AG09319 (cell line): ENCODE measurements at places on chromosomes 11 and 22.
A peak's percentile ranks its signal among the peaks of the same experiment; 100 is the strongest.

DNA sequence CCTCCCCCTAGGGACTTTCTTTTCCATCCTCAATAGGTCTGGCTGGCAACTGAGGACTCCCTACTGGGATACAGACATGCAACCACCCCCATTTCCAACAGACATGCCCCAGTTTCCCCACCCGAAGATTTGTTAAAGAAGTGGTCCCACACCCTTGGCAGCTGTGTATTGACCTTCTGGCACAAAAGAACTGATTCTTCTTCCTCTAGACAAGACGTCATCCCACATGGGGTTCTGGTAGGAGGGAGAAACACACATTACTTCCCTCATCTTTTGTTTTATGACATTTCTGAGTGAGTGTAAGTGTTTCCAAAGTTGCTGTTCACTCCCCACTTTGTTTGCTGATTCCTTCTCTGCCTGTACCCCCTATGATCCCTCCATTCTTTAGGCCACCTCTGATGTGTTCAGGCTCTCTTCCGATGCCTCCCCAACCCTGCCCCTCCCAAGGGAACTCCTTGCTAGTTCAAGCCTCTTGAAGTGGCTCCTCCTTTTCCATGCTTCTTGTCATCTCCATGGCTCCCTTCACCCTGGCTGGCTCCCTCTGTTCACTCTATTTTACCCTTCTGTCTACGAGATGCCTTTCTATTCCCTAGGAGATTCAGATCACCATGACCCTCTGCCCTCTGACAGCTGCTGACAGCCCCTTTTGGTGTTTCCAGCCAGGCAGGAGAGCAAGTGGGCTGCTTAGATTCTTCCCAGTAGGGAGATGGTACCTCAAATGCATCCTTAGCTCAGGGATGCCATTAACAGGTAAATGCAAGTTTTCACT, 4.3 kb downstream of the KIRREL3 start:
- DNase-seq, result no peak

GRCh38 chr22:21650823-21651520, 8.9 kb downstream of the SDF2L1 start:
- no peak for DNase-seq

GRCh38 chr22:38441620-38442287, 13.2 kb downstream of the KCNJ4 start:
- no peak for DNase-seq

DNA sequence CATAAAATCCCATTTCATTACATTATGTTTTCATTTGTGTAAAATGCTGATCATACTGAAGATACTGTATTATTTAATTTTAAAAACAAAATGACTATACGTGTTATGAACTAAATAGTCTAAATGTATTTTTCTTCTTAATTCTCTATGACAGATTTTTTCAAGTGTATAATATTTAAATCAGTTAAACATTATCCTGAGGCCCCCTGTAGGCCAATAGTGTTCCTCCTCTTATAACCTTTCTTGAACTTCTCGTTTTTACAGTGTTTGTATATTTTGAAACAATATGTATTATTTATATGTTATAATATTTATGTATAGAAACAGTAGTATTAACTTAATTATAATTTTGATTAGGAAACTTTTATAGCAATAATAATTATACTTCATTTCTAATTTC, 151.1 kb upstream of the CHORDC1 start:
- DNase-seq, result no peak

DNA sequence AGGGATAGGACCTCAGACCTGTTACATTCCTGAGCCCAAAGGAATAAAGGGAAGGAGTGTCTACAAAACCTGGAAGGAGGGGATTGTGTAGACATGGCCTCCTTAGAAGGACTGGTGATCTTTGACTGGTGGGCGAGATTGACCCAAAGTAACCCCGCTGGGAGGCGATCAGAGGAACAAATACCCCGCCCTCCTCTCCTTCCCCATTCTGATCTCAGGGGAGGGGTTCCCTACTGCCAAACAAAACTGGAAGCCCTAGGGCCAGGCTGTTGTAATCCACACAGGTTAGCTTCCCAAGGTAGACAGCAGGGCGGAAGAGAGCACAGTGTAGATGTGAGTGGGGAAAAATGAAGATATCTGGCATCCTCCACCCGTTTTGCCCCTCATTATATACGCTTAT, 24.7 kb downstream of the NCF4 start:
- DNase-seq, result no peak

DNA sequence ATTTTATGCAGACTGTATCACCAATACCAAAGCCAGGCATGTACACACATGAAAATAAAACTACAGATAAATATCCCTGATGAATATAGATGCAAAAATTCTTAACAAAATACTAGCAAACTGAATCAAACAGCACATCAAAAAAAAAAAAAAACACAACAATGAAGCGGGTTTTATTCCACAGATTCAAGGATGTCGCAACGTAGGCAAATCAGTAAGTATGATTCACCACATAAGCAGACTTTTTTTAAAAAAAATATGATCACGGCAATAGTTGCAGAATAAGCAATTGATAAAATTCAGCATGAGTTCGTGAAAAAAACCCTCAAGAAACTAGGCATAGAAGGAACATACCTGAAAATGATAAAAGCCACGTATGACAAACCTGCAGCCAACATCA, 21.3 kb downstream of the OR51F1 start:
- no peak for DNase-seq

DNA sequence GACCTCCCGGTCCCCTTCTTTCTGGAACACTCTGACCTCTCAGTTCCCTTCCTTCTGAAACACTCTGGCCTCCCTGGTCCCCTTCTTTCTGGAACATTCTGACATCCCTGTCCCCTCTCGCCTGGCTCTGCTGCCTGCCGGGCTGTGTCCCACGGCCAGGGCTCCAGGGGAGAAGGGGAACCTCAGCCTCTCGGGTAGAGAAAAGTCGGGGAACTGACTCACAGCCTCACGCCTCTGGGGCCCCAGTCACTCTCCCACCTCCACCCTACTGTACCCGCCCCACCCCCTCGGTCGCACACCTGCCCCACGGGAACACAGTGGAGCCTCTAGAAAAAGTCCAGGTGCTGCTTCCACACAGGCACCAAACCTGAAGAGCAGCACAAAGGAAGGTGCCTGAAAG, 93.3 kb downstream of the BRD1 start:
- no peak for DNase-seq

- DNase-seq, result no peak
Observed at GRCh38 chr22:32880893-32881596, 79.5 kb downstream of the TIMP3 start.

GRCh38 chr11:125250318-125251213, 86.0 kb downstream of the PKNOX2 start:
- DNase-seq, result no peak

GRCh38 chr22:41939981-41940831, 6.7 kb downstream of the CENPM start:
- DNase-seq, result no peak

- DNase-seq, result peak; percentile 30
Observed at GRCh38 chr11:57779276-57779675, 17.7 kb downstream of the CTNND1 start.

GRCh38 chr11:123671534-123671933, 17.1 kb upstream of the SCN3B start:
- no peak for DNase-seq

DNA sequence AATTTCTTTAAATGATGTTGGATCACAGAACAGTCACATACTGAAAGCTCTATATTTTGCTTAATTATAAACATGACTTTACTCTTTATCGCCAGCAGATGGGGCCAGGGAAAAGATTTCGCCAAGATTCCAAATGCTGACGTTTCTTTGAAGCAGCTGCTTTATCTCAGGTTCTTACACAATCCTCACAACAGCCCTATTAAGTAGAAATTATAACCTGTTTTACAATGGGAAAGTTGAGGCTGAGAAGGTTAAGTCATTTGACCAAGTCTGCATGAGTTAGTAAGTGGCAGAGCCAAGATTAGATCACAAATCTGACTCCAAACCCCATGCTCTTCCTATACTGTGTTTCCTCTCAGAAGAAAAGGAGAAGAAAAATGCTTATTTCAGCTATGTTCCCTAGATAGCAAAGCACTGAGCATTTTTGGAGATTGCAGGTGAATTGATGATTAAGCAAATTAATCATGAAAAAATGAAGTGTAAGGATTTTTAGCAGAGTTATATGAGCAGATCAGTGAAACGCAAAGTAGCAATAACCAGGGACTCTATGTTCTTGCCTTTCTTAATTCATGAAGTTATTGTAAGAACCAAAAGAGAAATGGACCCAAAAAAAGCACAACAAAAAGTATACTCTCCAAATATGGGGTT, 79.0 kb downstream of the AASDHPPT start:
- peak; percentile 58 for DNase-seq

DNA sequence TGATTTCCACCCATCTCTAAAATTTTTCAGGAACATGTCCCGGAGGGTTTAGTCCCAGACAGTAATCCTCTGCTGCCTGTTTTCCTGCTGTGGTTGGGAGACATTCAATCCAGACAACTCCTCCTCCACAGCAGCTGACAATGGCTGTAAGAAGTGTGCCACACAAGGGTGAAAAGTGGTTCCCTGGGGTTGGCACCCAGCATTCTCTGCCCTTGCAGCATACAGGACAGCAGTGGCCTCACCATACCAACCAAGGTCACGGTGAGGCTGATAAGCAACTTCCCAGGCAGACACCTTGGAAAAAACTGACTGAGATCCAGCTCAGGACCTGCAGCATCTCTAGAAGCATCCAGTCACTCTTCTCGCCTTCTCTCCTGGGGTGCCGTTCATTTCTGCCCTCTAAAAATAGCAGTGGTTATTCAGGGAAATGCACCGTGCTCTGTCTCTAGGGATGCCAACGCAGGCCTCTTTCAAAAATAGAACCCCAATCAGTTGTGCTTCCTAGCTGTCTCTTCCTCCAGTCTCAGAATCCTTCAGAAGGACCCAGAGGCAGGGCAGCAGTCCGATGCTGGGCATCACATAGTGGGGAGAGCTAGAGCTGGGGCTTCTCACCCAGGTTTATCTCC, 241.0 kb downstream of the TENM4 start:
- no peak for DNase-seq

GRCh38 chr11:72625691-72626413, 48.4 kb downstream of the PDE2A start:
- no peak for DNase-seq

GRCh38 chr11:14578541-14578956, 58.4 kb upstream of the PSMA1 start:
- DNase-seq, result no peak

DNA sequence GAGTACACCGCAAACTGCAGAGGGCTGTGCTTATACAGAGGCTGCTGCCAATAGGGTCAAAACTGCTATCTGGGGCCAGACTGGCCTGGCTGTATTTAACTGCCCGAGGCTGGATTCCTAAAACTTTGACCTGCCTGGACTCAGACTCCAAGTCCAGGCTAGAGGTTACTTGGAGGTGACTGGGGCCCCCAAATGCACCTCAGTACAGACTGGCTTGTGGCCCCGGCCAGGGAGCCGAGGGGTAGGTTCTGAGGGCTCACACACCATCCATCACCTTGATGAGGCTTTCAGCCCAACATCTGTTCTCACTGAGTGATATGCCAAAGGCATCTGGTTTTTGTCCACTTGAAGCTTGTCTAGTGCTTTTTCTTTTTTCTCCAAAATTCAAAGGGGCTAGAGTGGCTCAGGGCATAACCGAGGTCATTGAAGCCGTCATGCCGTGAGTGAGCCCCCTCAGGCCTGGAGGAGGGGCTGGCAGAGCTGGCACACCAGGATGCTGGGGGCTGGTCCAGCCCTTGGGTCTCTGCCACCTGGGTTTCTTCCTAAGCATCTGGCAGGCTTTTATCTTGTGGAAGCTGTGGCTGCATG, 52.4 kb upstream of the TTLL12 start:
- no peak for DNase-seq

- no peak for DNase-seq
Observed at GRCh38 chr11:86592659-86593451, 79.6 kb downstream of the ME3 start.

- no peak for DNase-seq
Observed at GRCh38 chr11:20597154-20597679, 2.2 kb upstream of the SLC6A5 start.

- DNase-seq, result no peak
Observed at GRCh38 chr11:128626913-128627665, 39.7 kb upstream of the ETS1 start.

DNA sequence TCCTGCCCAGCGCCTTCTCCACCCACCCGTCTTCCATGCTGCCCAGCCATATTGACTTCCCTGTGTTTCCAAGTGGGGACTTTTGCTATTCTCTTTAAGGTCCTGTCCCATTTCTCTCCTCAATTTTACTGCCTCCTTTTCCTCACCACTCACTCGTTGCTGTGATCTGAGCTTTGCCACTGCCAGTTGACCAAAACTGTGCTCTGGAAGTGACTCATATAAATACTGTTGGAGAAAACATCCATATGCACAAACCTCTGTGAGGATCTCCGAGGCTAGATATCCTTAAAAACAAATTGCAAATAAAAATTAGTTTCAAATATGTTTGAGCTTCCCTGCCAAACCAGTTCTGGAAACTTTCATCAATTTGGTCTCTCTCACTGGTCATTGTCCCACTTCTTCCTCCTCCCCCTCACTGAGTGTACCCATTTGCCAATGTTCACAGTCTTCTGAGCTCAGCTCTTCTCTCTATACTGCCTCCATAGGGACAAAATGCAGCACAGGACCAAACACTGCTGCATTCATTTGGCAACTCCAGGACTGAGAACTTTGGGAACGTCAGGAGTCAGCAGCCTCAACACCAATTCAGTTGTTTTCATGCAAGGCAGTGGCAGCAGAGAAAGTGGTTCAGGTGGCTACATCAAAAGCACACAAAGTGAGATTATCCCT, 34.0 kb upstream of the MMP13 start:
- no peak for DNase-seq

- DNase-seq, result no peak
Observed at GRCh38 chr22:24183321-24184031, 2.2 kb downstream of the SUSD2 start.

- DNase-seq, result no peak
Observed at GRCh38 chr22:29072979-29073617, at the start of gene KREMEN1. TSS of gene KREMEN1 (plus strand) at chr22:29073035. CDS start at chr22:29073131, 96 bp downstream.

DNA sequence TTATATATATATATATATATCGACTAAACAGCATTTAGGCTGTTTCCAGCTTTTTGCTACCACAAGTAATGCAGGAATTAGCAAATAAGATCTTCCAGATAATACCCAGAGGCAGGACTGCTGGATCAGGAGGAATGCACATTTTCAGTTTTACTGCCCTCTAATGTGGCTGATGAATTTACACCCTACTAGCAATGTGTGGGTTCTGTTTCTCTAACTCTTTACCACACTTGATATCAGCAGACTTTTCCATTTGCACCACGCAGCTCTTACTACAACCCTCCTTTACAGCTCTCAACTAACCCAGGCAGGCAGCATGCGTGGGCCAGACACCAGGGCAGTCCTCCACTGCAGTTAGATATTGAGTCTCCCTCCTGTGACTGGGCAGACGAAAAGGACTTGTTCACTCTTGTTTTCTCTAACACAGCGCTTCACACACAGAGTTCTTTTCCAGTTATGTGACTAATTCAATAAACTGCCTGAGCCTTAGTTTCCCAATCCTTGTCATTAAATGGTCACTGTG, 67.7 kb downstream of the IGLL5 start:
- DNase-seq, result no peak
